ENCODE measurements at places on chromosomes 2 and 18. TPM values are rescaled to one million over a fixed set of nuclear protein-coding genes. Genes with fewer than 3 reads are reported as not detected.

GRCh38 chr2:73823916-73824523 is 4.7 kb upstream of the STAMBP start:
- no peaks in the 10 kb centered on the region for H3K36me3 ChIP-seq
- no peak for DNase-seq

DNA sequence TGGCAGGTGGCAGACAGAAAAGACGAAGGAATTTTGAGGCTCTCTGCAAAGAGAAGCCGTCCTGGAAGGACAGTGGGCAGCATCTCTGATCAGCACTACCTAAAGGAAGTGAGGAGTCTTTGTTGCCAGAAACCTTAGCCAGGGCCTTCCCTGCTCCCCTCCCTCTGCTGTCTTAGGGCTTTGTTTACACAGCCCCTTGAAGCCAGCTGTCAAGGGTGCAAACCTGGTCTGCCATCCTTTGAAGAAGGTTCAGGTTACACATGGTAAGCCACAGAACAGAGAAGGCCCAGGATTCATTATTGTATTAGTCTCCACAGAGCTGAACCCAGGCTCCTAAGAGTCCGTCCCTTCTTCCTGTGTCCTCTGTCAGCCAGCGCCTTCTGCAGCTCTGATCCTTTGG is 356.7 kb downstream of the TGIF1 start:
- H3K4me3 ChIP-seq = no peak overlapping the region
- no peaks in the 10 kb centered on the region for H3K27me3 ChIP-seq
- H3K4me1 ChIP-seq = no peaks in the 10 kb centered on the region

- H3K4me1 ChIP-seq = no peaks in the 10 kb centered on the region
- no peak overlapping the region for H3K27ac ChIP-seq
- H3K27me3 ChIP-seq = no peaks in the 10 kb centered on the region
- H3K4me3 ChIP-seq = no peak overlapping the region
Measured at GRCh38 chr2:53516650-53517049, 251.0 kb upstream of the CHAC2 start.

- H3K4me3 ChIP-seq = no peak overlapping the region
- peaks cover 61% of the 10 kb centered on the region for H3K36me3 ChIP-seq
- no peaks in the 10 kb centered on the region for H3K27me3 ChIP-seq
- no peak overlapping the region for H3K27ac ChIP-seq
Measured at GRCh38 chr2:149568138-149568537, 19.4 kb downstream of the MMADHC start.

GRCh38 chr18:59871711-59872362 is 28.0 kb upstream of the PMAIP1 start:
- H3K4me1 ChIP-seq = no peaks in the 10 kb centered on the region
- no peaks in the 10 kb centered on the region for H3K27me3 ChIP-seq
- H3K4me3 ChIP-seq = no peak overlapping the region

GRCh38 chr2:229173825-229174359 is 97.2 kb downstream of the PID1 start:
- H3K27ac ChIP-seq = no peak overlapping the region
- no peaks in the 10 kb centered on the region for H3K27me3 ChIP-seq
- peaks cover 6% of the 10 kb centered on the region for H3K4me1 ChIP-seq
- H3K4me3 ChIP-seq = no peak overlapping the region

GRCh38 chr2:7119132-7119835 is 202.1 kb downstream of the RNF144A start:
- DNase-seq = no peak
- no peaks in the 10 kb centered on the region for H3K4me1 ChIP-seq
- H3K4me3 ChIP-seq = no peak overlapping the region
- no peak overlapping the region for H3K27ac ChIP-seq
- no peaks in the 10 kb centered on the region for H3K27me3 ChIP-seq

The PPP4R3B gene
- total RNA-seq = 46.6 TPM

The LYPD6 gene
- total RNA-seq = 0.45 TPM

The ZNF2 gene
- 1.4 TPM for total RNA-seq

All from suprapubic skin (tissue), 4 donors.